ENCODE measurements at places on chromosomes 3 and 15.

DNA sequence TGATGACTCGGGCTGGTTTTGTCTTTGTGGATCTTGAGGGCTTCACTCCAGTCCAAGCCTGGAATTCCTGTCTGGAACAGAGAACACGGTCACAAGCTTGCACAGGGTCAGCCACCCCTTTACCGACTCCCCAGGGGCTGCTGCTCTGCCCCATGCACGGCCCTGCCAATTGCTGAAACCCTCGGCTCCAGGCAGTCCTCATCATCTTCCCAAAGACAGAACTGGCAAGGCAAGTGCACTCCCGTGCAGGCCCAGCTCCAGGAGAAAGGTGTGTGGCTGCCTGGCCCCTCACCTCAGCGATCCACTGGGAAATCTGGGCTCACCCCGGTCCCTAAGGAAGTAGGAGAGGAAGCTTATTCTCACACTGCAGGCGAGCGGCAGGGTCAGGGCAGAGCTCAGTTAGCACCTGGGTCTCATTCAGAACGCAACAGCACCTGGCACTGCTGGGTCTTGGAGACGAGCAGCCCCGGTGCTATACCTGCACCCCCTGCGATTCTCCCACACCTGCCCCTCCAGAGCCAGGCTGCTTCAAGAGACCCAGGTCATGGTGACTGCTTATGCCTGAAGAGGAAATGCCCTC lies 7.2 kb downstream of the MAP6D1 start:
- no peak for DNase-seq

DNA sequence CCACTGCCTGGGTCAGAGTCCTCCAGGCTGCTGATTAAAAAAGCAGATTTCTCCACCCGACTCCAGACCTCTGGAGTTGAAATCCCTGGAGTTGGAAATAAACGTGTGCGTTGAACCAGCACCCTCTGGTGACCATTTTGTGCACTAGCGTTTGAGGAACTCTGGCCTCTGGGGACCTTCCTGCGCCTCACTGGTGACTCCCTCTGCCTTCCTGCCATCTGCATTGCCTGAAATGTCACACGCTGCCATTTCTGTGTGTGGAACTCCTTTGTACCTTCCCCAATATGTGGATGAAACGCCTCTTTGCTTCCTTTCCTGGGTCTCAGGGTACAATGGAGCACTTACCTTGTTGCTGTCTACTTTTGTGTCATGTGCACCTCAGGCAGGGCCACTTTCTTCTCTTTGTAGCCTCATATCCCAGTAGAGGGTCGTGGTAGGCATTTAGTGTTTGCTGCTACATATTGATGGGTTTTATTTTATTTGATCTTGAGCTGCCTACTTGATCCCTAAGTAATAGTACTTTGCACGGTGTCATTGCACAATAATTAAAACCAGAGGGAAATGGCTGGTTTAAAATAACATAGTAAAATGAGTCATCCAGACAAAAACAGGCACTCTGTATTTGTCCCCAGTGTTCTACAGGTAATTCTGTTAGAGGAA lies 56.8 kb downstream of the GPR171 start:
- DNase-seq = peak; percentile 92

- no peak for DNase-seq
Observed at GRCh38 chr3:65170390-65171042, 482.7 kb upstream of the ADAMTS9 start.

DNA sequence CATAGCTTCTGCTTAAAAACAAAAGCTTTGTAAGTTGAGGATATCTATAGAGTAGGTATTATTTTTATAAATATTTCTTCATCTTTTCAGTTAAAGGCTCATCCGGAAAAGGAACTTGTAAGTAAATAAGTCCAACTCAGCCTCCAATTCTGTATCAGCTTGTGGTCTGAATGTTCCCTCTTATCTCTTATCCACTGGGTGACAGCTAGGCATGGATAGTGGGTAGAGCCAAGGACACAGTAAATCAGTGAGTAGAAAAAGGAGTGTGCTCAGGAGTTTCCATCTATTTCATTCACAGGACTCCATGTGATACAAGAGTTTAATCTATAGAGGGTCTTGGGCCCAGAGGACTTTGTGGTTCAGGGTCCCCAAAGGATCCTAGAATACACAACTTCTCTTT lies 50.9 kb downstream of the FRMD5 start:
- DNase-seq = no peak

- DNase-seq = peak; percentile 17
Observed at GRCh38 chr15:92883876-92884435, 16.2 kb upstream of the CHD2 start.

- no peak for DNase-seq
Observed at GRCh38 chr3:67001086-67001861, 3.2 kb downstream of the KBTBD8 start.

DNA sequence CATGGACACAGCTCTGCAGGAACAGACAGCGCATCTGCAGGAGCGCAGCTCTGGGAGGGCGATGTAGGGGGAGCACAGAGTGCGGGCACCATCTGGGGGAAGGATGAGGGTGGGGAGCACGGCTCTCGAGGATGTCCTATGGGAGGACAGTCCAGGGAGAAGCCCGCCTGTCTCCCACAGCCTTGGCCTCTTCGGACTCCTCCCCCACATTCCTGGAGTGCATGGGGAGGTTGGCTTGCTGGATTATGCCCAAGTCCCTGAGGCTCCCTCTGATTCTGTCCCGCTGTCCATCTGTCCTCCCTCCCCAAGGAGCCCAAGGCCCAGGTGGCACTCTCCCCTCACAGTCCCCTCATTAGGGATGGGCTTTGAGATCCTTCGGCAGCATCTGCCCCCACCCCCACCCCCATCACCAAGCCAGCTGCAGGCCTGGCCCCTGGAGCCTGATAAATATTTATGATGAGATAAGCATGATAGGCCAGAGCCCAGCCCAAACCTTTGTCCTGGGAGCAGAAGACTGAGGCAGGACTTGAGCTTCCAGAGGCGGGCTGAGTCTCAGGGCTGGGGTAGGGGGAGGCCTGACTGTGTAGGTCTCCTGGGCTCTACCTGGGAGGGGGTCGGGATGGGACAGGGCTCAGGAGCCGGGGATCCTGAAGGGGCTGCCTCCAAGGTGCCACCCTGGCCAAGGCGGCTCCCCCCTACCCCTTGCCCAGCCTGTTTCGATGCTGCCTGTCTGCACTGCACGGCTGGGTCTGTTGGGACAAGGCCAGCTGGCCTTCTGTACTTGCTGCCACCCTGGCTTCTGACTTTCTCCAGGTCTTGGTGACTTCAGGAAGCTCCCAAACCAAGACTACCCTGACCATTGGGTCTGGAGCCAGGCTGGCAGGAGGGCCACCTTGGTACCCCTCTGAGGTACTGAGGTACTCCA lies 28.6 kb upstream of the SEMA3F start:
- DNase-seq = no peak

- DNase-seq = no peak
Observed at GRCh38 chr15:36777926-36778325, 198.5 kb downstream of the CDIN1 start.

DNA sequence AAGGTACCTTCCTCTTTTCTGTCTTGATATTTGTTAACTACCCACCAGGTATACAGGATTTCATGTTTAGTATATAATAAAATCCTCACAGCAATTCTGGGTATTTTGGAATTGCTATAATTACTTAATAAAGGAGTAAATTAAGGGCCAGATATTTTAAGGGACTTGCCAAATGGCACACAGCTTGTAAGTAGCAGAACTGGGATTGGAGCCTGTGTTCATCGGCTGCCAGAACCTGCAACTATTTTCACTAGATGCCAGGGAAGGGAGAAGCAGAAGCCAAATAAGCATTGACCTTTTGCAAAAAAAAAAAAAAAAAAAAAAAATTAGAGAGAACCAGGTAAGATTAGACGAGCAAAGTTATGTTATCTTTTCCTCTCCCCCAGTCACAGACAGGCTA lies 683.3 kb upstream of the CADM2 start:
- no peak for DNase-seq

GRCh38 chr15:91737151-91737818 lies 116.2 kb upstream of the SLCO3A1 start:
- no peak for DNase-seq

- DNase-seq = no peak
Observed at GRCh38 chr15:41885321-41885720, 8.5 kb downstream of the SPTBN5 start.
